ENCODE measurements at places on chromosomes 6 and 20.

DNA sequence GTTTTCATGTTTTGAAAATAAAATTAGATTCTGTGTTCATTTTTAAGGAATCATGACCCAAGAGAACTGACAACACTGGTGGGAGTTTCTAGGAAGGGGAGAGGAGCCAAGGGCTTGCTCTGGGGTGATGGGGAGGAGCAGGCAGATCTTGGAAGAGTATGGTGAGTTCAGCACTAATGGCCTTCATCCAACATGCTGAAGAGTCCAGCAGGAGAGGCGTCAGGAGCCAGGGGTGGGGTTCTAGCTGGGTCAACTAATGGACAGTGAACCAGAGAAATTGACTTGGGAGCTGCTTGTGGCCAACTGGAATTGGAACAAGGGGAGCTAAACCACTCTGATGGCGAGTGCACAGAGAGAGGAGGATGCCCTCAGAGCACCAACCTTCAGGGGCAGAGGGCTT, 107.1 kb downstream of the MRPL14 start:
- DNase-seq, result no peak

DNA sequence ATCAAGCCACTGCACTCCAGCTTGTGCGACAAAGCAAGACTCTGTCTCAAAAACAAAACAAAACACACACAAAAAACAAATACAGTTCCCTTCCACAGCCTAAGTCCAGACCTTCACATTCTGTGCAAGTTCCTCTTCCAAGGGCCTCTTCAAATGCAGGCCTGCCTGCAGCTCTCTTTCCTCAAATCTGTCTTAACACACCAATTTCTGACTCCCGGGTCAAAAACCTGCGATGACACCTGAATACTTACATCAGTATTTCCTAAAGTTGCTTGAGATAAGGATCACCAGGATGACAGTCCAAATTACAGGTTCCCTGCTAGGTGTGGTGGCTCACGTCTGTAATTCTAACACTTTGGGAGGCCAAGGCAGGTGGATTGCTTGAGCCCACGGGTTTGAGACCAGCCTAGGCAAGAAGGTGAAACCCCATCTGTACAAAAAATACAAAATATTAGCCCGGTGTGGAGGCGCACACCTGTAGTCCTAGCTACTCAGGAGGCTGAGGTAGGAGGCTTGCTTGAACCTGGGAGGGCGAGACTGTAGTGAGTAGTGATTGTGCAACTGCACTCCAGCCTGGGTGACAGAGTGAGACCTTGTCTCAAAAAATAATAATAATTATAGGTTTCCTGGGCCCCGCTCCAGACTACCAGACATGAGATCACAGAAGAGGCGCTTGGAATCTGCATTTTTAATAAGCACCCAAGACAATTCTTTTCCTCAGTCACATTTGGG, 8.8 kb upstream of the PARD6B start:
- DNase-seq, result no peak

DNA sequence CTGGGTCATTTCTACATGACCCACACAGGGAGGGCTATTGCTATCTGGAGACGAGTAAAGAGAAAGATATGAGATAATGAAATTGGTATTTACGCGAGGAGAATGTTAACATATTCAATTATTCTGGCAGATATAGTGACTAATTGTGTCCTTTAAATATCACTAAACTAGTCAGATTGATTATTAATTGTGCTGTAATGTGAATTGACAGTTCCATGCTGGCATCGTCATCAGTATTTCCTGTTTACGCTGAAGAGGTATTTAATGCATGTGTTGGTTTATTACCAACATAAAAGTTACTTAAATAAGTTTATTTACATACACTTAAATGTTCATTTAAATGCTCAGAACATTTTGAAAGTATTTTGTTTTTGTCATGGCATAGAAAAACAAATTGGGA, 35.7 kb upstream of the OGFRL1 start:
- DNase-seq, result no peak

DNA sequence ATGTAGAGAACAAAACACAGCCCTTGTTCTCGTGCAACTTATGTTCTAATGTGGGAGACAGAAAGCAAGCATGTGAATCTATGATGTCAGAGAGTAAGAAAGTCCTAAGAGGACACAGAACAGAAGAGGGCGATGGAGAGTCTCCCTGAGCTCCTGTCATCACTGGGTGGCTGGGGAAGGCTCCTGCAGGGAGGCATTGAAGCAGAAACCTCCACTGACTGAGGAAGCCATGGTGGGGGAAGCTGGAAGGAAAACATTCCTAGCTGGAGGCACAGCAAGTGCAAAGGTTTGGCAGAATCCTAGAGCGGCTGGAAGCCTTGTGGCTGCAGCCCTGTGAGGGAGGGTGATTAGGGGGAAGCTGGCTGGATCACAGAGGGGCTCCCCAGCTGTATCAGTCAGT, 248.0 kb downstream of the CDH26 start:
- no peak for DNase-seq

- DNase-seq, result no peak
These were observed 55.8 kb downstream of the KIF6 start for GRCh38 chr6:39669207-39669972.

DNA sequence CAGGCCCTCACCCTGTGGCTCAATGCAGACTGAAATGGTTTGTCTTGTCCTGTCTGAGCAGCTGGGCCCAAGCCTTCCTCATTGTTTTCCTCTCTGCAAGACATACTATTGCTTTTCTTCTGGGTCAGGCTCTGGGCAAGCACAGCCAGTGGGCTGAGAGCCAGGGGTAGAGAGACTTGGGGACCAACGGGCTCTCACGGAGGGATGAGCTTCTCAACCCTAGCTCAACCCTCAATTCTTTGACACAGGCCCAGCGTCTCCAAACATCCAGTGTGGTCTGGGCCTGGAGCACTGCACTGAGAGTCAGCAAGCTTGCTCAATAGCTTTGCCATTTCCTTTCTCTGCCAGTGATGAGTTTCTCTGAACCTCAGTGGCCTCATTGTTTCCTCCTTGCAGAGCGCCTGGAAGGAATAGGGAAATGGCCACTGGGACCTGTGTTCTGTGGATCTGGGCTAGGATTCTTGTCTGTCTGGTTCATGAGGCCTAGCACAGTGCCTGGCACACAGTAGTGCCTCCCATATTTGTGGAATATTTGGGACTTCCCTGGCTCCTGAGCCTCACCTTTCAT, 9.3 kb downstream of the ANGPT4 start:
- no peak for DNase-seq

GRCh38 chr6:91704531-91704930, 1117.7 kb upstream of the MAP3K7 start:
- DNase-seq, result no peak

GRCh38 chr6:79231101-79231500, 3.4 kb downstream of the HMGN3 start:
- DNase-seq, result no peak
